ENCODE measurements at places on chromosomes 12 and 14.

- no peak for DNase-seq
Measured at GRCh38 chr12:3740480-3741231, 12.3 kb downstream of the CRACR2A start.

DNA sequence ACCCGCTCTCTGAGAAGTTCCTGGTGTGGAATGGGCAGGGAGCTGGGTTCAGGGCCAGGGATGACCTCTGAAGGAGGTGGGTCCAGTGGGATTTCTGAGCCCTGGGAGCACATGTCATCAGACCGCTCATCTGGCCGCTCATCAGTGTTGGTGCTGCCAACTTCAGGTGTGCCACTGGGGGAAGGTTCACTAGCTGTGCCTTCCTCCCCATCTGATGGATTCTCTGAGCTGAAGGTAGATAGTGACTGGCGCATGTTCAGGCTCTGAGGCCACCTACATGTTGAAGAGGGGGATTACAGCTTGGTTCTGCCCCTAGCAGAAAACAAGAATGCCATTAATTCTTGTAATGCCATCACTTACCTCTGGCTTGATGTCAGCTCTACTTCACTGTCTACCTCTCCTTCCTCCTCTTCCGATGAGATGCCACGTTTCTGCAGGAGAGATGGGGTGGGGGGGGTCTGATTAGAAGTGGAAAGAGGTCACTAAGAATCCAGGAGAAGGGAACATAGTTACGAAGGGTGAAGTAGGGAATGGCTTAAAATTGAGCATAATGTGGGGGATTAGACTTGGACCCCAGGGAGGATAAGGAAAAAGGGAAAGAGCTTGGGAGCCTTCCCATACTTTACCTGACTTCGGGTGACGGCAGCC, 17.2 kb downstream of the MAP3K12 start:
- DNase-seq = no peak

DNA sequence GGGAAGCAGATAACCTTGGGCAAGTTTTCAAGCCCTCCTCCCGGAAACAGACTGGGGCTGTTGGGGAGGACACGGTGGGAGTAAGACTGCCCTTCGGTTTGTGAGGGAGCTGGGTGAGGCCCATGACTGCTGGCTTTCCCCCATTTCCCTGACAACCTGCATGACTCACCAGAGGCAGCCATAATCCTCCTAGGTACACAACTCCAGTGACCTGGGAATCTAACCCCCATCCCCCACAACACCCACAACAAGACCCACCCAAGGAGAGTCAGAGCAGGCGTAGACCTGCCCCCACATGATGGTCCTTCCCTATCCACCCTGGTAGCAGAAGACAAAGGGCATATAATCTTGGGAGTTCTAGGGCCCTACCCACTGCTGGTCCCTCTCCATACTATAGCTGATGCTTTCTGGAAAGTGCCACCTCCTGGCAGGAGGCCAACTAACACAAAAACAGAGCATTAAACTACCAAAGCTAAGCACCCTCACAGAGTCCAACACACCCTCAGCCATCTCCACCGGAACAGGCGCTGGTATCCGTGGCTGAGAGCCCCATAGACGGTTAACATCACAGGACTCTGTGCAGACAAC, 14.8 kb downstream of the DDX24 start:
- DNase-seq = no peak

- no peak for DNase-seq
Measured at GRCh38 chr14:89352976-89353765, 63.9 kb downstream of the FOXN3 start.

- no peak for DNase-seq
Measured at GRCh38 chr14:34356264-34356654, 105.8 kb downstream of the SPTSSA start.

Data from stimulated activated CD8-positive, alpha-beta memory T cell treated with anti-CD3 and anti-CD28 coated beads, Interleukin-2, amount 100 ng/mL, for 1 hour (primary cell).